ENCODE measurements at places on chromosomes 7 and 10.

GRCh38 chr7:44738051-44738723, 10.5 kb upstream of the ZMIZ2 start:
- no peak for DNase-seq

DNA sequence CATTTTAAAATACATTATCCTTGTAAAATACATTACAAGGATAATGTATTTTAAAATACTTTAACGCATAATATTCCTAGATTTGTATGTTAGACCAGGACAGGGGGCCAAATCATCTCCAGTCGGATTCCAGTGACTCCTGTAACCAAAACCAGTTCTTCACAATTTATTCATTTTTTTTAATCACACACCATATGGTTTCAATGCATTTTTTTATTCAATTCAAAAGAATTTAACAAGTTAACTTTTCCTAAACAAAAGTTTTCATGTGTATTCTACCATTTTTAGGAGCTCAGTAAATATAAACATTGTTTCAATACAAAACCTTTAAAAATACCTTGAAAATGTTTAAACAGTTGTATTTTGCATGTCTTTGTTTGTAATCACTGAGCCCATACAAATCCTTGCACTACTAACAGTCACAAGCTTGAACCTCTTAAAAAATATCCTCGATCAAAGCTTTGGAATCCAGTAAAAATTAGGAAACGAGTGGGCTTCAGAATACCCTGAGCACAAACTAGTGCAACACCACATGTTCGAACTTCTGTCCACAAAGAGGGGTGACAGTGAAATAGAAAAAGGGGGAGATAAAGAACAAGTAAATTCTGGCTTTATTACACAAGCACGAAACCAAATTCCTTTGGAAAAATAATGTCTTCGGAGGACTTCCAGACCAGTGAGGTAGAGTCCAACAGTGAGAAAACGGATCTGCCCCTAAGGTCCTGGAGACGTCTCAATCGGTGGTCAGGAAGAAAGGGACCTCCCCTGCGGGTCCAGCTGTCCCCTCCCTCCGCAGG, 1.6 kb downstream of the CCDC71L start:
- DNase-seq = no peak

DNA sequence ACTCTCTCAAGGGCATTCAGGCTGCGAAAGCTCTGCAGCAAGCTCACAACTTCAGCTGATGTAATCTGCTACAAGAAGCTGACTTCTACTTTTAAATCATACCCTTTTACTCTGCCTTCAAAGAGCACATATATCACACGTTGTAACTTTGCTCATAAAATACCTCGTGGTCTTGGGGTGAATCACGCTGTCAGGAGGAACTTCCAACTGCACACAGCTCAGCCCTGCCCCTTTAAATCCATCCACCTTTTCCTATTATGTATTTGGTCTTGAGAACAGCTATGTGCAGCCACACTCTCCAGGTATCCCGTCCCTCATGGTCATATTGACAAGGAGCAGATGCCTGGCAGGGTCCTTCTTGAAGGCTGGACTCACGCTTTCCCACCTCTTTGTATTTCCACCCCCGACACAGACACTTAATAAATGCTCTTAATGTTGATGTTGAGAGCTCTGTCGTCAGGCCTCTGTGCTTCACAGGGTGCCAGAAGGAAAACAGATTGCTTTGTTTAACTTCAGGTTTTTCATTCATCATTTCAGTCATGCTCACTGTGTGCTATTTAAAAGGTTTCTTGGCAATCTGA, 47.6 kb downstream of the ICA1 start:
- DNase-seq = no peak

DNA sequence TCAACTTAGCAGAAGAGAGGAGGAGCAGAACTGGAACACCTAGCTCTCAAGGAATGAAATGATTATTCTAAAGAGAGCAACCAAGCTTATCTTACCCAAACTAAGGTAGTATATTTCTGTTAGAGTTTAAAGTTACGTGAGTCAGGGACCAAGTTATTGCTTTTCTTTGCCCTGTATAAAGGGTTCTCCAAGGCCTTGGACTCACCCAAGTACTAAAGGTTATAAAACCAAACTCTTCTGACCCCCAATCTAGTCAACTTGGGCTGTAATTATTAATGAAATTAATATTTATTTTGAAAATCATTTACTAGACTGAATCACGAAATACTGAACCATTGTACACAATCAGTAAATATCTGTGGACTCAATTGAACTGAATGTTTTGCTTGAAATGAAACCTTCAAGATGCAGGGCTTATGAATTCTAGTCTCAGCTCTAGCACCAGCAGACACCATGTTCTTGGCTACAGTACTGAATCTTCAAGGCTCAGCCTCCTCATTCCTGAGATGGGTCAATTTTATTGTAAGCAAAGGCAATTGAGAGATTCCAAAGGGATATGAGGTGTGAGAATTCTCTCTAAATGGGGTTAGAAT, 1.8 kb upstream of the CYP2C19 start:
- no peak for DNase-seq

DNA sequence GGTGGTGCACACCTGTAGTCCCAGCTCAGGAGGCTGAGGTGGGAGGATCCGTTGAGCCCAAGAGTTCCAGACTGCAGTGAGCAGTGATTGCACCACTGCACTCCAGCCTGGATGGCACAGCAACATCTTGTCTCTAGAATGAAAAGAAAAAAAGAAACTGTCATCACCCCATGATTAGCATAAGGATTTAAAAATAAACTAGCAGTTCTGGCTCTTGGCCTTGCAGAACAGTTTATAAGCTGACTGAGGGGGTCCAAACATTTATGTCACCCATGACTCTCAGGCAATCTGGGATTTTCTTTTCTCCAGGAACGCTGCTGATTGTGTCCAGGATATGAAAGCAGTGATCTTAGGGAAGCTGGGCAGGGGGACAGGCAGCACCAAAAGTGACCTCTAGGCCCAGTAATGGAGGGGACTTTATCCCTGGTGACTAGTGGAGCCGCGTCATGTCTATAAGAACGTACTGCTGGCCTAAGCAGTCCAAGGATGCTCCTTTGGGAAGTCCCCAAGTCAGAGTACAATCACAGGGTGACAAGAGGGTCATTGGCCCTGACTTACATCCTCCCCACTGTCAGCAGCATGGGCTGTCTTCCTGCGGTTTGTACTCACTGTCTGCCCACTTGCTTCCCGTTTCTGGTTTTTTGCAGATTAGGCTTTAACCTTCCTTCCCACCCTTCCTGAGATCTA, 177.4 kb downstream of the ARHGAP12 start:
- no peak for DNase-seq

DNA sequence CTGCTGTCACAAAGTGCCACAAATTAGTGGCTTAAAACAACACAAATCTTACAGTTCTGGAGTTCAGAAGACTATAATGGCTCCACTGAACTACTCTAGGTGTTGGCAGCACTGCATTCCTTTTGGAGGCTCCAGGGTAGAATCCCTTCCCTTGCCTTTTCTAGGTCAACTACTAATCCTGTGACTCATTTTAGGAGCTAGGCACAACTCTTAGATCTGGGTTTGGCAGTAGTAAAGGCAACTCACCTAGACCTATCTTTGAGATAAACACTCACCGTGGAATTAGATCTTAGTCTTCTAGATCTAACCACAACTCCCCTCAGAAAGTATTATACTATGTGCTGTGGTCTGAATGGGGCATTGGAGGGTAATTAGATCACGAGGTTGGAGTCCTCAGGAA, 60.4 kb downstream of the ANKIB1 start:
- no peak for DNase-seq

DNA sequence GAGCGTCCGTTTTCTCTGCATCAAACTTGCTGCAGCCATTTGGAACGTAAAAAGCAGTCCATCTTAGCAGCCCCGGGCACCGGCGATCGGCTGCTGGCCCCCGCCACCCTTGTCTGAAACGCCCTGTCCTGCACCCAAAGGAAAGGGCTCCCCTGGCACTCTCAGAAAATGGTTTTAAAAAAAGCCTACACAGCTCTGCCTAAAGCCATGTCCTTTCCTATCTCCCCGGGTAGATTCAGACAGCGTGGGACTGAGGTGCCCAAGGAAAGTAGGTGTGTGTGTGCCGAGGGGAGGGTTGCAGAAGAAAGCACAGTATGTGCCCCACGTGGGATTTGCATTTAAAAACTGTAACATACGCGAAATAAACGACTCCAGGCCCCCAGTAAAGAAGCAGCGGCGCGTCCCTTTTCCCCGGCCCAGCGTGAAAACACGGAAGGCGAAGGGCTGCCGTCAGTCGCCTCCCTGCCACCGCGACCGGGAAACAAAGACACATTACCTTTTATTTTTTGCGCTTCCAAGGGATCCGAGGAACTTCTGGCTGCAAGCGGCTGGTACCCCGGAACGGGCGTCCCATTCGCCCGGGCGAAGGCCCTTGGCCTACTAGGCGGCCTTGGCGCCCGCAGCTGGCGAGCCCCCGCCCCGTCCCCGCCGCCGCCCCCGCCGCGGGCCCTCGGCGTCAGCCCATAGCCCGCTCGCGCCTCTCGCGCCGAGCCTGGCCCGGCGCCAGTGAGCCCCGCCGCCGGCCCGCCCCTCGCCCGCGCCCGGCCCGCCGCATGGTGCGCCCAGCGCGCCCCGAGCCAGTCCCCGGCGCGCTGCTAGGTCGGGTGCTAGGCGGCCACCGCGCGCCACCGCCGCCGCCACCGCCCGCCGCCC, 304.6 kb downstream of the PRPF18 start:
- no peak for DNase-seq

DNA sequence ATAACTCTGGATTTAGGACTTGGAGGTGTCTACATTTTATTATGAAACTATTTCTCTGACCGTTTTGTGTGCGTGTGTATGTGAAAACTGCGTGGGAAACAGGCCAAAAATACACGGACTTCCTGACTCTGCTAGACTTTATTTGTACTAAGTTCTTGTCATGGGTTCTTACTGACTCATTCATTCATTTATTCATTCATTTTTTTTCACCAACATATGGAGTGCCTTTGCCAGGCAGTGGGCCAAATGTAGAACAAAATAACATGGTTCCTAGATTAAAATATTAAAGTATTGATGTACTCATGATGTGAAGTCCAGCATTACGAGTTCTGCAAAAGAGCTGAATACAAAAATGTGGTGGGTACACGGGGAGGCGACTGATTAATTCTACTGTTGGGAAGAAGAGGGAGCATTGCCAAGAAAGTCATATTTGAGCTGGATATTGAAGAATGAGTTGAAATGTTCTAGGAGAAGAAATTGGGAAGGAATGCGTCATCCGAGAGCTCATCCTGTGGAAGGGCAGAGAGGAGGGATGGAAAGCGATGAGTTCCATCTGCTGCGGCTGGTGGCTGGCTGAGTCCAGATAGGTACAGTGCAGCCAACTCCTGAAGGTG, 24.6 kb downstream of the CACNB2 start:
- no peak for DNase-seq

GRCh38 chr7:28900311-28900710, 57.8 kb downstream of the TRIL start:
- DNase-seq = no peak

DNA sequence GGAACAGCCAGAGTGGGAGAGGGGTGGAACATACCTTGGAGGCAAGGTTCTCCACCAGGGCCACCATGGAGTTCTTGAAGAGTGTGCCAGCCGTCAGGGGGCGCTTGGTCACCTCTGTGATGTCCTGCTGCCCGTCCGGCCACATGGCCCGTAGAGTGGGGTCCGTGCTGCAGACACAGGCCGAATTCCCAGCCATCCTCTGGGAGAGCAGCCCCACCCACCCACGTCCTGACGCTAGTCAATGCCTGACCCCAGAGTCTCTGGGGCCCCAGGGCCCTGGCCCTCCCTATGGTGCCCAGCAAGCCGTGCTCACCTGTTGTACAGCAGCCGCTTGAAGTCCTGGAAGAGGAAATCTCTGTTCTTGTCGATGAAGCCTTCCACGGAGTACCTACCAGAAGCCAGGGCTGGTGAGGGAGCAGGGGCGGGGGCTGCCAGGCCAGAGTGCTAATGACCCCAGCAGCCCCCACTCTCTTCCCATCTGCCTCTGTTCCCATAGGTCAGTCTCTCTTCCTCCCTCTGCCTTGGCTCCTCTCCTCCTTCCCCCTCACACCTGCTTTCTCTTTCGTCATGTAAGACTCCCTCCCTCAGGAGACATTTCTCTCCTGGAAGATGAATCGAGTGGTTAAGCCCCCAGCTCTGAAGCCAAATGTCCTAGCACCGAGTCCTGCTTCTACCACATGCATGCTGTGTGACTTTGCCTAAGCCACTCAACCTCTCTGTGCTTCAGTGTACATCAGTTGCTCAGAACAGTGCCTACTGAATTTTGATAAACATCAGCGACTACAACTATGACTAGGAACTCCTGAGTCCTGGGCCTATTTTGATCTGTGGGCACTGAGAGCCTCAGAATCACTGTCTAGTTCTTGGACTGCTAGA, 11.0 kb downstream of the MYO1G start:
- DNase-seq = no peak

DNA sequence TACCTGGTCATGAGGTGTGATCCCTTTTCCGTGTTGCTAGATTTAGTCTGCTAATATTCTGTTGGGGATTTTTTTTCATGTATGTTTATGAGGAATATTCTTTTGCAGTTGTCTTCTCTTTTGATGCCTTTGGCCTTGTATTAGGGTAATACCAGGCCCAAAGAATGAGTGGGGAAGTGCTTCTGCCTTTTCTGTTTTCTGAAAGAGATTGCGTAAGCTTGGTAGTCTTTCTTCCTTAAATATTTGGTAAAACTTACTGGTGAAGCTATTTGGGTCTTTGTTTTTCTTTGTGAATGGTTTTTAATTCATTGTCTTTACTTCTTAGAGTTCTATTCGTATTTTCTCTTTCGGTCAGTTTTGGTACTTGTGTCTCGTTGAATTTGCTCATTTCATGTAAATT, 51.1 kb downstream of the SHH start:
- no peak for DNase-seq

DNA sequence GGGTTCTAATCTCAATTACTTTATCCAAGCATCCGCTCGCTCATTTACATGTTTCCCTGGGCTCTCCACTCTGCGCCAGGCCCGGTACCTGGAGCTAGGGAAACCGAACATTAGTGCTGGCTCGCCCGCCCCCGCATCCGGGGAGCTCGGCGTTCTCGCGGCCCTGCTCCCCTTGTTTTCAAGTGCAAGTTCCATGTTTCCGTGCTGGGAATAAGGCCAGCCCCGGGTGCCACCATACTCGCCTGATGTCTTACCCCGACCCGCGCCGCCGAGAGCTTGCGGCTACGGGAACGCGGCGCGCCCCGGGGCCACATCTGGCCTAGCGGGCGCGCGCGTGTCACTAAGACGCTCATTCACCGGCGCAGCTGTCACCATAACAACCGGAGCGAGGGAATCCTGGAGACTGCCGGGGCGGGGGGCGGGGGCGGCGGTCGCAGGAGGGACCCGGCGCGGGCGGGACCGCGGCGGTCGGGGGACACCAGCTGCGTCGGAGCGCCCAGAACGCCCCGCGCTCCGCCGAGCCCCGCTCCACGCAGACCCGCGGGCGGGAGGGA, at the start of gene NEURL1:
Gene NEURL1, plus strand, starts transcription at position 344 of the 554 bp plus-strand sequence. CDS start 683 bp downstream, outside the sequence.
- no peak for DNase-seq

GRCh38 chr10:25142116-25142864, 32.5 kb upstream of the GPR158 start:
- DNase-seq = no peak

GRCh38 chr7:41689815-41690214, 13.1 kb downstream of the INHBA start:
- no peak for DNase-seq

DNA sequence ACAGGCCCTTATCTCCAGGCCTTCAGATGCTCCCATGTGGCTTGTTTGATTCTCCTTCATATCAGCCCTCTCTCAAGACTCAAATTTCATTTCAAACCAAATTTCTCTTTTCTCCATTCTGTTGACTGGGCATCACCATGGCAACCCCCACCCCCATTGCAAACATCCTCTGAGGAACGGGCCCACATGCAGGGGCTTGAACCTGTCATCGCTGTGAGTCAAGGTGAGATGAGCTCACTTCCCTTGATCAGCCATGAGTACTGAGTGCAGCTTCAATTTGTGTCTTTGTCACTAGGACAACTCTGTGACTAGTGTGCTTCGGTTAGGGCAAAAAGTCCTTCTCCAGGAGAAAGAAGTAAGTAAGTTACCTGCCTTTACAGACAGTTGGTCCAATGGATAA, 41.9 kb downstream of the CALML3 start:
- DNase-seq = no peak
